ENCODE measurements at places on chromosomes 6 and 20.

GRCh38 chr20:47181056-47181862, 175.2 kb downstream of the ZMYND8 start:
- DNase-seq: no peak

- DNase-seq: no peak
These were observed 82.4 kb upstream of the FAM184A start for GRCh38 chr6:119160911-119161310.

DNA sequence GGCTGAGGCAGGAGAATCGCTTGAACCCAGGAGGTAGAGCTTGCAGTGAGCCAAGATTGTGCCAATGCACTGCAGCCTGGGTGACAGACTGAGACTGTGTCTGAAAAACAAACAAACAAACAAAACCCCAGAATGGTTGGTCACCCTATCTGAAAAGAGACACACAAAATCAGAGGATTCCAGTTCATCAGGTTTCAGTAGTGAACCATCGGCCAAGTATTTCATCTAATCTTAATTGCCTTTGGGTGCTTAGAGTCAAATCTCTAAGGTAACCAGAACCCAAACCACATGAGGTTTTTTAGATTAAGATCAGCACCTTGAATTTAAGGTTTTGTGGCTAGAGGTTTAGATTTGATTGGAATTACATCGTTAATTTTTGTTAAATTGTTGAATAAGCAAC, 8.3 kb upstream of the ZBTB2 start:
- no peak for DNase-seq

- no peak for DNase-seq
These were observed 4.2 kb upstream of the PHIP start for GRCh38 chr6:79082304-79082703.

DNA sequence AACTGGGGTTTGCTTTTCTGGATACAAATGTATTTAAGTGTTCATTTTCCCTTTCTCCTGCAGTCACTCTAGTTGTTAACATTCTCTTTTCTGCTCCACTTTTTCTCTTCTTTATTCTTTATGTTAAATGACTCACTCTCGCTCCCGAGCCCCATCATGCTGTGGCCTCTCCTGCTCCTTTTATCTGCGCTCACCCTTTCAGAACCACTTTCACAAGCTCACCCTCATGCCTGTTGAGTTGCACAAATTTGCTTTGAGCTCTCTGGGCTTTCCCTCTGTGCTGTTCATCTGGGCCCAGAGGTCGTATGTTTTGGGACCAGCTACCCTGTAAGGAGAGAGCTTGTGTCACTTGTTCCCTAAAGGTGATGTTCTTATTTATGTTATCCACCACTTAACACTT, 98.1 kb upstream of the ASCC3 start:
- no peak for DNase-seq

DNA sequence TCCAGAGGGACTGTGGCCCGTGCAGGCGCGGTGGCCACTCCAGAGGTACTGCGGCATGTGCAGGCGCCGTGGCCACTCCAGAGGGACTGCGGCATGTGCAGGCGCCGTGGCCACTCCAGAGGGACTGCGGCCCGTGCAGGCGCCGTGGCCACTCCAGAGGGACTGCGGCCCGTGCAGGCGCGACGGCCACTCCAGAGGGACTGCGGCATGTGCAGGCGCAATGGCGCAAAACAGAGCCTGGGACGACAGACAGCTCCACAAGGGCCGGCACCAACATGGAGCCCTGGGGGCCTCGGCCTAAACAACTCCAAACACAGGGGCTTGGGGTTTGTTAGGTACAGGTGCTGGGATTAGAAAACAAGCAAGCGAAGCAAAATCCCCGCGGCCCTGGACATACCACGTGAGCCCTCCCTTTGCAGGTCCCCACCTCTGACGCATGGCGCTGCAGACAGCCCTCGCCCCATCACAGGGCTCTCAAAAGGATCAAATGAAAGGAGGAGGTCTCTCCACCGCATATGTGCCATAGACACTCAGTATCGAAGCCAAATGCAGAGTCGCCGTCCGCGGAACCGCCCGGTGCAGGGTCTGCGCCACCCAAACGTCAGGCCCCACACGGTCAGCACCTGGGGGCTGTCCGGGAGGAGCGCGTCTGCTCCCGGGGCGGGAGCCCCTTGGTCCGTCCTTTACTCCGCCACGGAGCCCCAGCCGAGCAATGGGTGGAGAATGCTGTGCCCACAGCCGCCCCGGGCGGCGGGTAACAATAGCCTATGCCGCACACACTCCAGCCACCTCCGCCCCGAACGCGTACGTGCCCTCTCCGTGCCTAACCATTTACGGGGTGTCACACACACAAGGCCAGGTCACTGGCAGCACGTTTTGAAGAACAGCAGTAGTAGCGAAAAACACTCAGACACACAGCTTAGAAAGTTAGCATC, 85.7 kb downstream of the TAF4 start:
- no peak for DNase-seq

DNA sequence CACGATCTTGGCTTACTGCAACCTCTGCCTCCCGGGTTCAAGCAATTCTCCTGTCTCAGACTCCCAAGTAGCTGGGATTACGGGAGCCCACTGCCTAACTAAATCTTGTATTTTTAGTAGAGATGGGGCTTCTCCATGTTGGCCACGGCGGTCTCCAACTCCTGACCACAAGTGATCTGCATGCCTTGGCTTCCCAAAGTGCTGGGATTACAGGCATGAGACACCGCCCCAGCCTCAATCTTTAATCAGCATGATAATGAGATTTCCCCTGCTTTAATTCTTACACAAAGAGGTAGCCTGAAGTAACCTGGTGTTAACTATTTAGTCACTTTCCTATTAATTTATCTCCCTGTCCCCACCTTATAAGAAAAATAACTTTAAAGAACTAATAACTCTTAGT, 31.3 kb upstream of the TRDN start:
- no peak for DNase-seq

DNA sequence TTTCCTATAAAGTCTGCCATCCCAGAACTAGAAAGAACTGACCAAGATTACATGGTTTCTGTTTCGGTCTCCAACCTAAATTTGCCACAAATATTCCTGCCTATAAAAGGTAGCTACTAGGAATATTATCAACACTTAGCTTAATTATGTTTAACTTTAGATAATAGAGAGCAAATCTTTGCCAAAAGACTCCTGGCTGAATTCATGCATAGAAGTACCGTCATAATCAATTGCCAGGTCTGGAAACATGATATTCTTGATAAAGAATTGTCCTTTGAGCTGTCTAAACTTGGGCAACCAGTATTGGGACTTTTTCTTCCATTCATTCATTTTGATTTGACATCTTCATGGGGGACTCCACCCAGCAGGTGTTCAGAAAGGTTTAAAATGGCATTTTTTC, 22.4 kb downstream of the CALHM6 start:
- no peak for DNase-seq

- no peak for DNase-seq
These were observed 19.8 kb downstream of the IBTK start for GRCh38 chr6:82227770-82228169.

- DNase-seq: no peak
These were observed 57.1 kb downstream of the AGPAT4 start for GRCh38 chr6:161216616-161217205.

DNA sequence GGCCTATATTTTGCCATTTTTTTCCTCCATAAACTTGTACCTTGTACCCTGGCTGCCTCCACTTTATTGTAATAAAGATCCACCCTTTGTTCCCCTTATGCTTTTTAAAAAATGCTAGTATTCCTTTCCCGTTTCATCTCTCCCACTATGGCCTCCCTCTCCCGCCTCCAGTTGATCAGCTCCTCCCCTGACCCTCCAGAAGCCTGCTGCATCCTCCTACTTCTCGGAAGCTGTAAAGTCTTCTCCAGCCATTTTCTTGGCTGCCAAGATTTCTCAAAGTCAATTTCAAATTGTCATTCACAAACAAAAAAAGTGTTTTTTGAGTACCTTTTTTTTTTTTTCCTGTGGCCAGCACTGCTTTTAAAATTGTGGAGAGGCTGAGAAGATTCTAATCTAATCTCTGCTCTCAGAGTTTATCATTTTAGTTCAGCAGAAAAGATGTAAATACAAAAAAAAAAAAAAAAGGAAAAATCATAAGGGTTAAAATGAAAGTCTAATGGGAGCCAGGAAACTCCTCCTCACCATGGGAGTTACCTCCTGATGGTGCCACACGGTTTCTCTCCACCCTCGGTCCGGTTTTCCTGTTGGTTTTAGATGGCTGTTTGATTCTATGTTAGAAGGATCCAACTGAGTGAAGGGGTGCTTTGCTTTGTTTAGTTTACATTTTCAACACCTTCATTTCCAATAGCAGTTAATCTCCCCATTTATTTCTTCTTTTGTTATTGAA, 103.0 kb upstream of the KCNK16 start:
- no peak for DNase-seq

DNA sequence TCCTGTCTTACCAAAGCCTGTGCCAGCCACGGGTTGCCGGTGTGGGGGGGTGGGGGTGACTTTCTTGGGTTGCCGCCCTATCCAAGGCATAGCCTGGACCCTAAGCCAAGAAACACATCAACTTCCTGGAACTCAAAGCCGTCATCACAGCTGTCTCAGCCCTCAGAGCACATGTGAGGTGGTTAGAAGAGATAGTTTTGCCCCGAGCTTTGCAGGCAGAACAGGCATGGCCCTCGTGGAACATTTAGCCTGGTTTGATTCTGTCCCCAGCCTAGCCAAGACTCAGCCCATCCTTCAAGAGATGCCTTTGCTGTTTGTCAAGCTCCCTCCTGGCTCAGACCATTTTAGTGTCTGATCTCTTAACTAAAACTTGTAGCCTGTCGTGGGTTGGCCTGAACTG, 64.9 kb downstream of the RREB1 start:
- DNase-seq: peak; percentile 49

GRCh38 chr6:138162111-138162954, 594 bp downstream of the ARFGEF3 start:
- peak; percentile 58 for DNase-seq

- no peak for DNase-seq
These were observed 86.0 kb upstream of the IYD start for GRCh38 chr6:150282806-150283205.

DNA sequence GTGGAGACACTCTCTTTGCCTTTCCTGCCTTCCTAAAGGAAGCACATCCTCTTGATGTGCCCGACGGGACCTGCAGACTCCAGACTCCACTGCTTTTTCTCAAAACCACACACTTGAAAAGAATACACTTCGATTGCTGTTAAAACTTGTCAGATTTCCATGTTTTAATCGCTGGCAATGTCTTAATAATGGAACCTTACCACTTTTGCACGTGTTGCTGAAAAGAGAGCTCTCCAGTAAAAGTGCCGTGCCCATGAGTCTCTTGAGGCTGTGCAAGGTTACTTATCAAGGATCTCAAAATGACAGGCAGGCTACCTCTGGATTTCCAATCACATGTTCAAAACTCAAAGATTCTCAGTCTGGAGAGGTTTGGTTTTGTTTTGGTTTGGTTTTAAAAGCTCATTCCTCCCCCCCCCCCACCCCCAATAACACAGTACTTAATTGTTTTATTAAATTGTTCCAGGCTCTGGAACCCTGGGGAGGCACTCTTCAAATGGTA, 12.0 kb upstream of the TFAP2A start:
- DNase-seq: no peak

DNA sequence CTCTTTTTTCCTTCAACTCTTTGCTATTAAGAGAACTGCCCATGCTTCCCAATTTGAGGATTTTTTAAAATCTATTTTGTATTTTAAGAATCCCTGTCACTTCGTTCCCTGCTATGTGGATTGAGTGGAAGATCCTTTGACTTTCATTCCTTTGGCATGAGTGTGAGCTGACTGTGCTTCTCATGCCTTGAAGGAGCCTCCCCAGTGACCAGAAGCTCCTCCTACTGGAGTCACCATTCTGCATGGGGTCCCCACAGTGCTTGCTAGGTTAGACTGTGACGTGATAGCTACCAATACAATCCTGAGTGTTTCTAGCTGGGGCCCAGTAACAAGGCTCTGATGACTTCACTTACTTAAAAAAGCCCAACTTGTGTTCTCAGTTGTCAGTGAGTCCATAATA, 104.4 kb upstream of the LAMP5 start:
- no peak for DNase-seq

GRCh38 chr20:18676396-18676795, 88.5 kb downstream of the DTD1 start:
- DNase-seq: no peak

DNA sequence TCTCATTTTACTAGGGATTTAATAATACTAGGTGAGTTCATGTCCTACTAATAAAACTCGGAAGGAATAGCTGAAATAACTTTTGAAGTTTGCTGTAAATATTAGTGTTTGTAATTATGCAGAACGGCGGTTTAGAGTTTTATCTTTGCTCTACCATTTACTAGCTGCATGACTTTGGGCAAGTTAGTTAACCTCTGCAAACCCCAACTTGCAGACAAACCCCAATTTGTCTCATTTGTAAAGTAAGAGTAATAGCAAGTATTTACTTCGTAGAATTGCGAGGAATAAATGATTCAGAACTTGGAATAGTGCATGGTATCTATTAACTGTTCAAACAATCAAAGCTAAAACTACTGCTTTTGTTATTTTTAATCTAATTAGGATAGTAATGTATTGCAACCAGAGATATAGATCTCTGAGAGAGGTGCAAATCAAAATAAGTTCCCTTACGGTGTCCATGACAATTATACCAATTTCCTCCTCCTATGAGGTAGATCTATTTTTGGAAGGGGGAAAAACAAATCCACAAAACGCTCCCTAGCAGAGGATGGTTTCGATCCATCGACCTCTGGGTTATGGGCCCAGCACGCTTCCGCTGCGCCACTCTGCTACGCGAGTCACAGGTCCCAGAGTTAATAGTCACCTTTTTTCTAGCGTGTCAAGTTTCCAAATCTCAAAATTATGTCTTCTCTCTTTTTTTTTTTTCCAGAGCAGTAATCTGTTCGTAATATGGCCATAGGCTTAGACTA, 35.1 kb upstream of the BTN3A2 start:
- peak; percentile 89 for DNase-seq

DNA sequence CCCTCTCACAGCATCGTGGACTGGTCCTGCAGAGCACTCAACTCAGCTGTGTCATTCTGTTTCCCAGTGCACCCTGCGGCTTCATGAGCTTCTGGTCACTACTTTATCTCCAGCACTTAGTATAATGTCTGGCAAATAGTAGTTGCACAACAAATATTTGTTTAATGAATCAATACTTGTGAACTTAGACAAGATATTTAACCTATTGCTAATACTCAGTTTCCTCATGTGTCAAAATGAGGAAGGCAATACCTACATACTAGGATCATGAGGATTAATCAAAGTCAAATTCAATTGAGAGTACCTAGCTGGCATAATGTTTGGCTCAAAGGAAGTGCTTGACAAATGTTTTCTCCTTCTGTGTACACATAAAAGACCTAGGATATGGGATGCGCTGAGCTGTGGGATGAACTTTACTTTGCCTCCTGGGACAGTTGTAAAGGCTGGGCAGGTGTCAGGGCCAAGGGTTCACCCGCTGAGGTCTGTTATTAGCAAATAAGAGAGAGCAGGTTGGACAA, 86.3 kb downstream of the FNDC1 start:
- DNase-seq: no peak

DNA sequence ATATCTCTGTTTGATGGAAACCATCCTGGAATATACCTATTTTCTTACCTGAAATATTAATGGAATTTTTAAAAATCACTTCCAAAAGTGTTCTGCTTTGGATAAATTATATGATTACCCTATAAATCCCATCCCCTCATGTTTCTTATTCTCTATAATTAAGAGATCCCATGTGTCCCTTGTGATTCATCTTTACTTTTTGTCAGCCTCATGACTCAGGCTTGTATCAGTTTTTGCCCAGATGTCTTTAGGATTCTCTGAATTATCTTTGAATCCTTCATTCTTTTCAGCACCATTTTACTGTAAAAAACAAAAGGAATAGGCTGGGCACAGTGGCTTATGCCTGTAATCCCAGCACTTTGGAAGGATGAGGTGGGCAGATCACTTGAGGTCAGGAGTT, 804.5 kb upstream of the CITED2 start:
- DNase-seq: no peak

All from activated CD8-positive, alpha-beta memory T cell treated with anti-CD3 and anti-CD28 coated beads for 24 hours (primary cell).